ENCODE measurements at places on chromosomes 5 and 9. TPM values are rescaled to one million over a fixed set of nuclear protein-coding genes. Genes with fewer than 3 reads are reported as not detected.

The PDE8B gene
- total RNA-seq = 0.12 TPM

The PRRT1B gene
- not detected for total RNA-seq

The ZBED3 gene
- 2.3 TPM for total RNA-seq

The CCDC183 gene
- total RNA-seq = not detected

The MEGF10 gene
- total RNA-seq = 5.5 TPM

The SOHLH1 gene
- total RNA-seq = not detected

The DMRT3 gene
- total RNA-seq = 0.44 TPM

The NAIP gene
- 2.6 TPM for total RNA-seq

The CDC25C gene
- total RNA-seq = not detected

The PCDHGA10 gene
- total RNA-seq = 3.5 TPM

The SLC36A2 gene
- total RNA-seq = 13.1 TPM

The P4HA2 gene
- 13.8 TPM for total RNA-seq

The MELK gene
- not detected for total RNA-seq

The IFNA21 gene
- total RNA-seq = not detected

The RIC1 gene
- 28.6 TPM for total RNA-seq

The CKS2 gene
- total RNA-seq = 3.6 TPM

The KCNN2 gene
- 0.59 TPM for total RNA-seq

The CCDC107 gene
- 39.4 TPM for total RNA-seq

The FSD1L gene
- total RNA-seq = 17.0 TPM

The CDC14B gene
- 2.1 TPM for total RNA-seq

The PCDHA8 gene
- not detected for total RNA-seq

The FOXD4L6 gene
- total RNA-seq = not detected

The TLX3 gene
- not detected for total RNA-seq

The ZNF454 gene
- total RNA-seq = 0.32 TPM

The SNCAIP gene
- total RNA-seq = 0.27 TPM

The TBC1D13 gene
- total RNA-seq = 17.5 TPM

The GFPT2 gene
- total RNA-seq = 4.4 TPM

The CCDC152 gene
- 0.34 TPM for total RNA-seq

The ADGRD2 gene
- not detected for total RNA-seq

The PCDHGB3 gene
- 1.1 TPM for total RNA-seq

The SPACA9 gene
- total RNA-seq = 3.6 TPM

The ECSCR gene
- total RNA-seq = 16.2 TPM

The CDC20B gene
- not detected for total RNA-seq

The ETF1 gene
- total RNA-seq = 146 TPM

The MRPL22 gene
- 37.5 TPM for total RNA-seq

The CFAP77 gene
- not detected for total RNA-seq

The GLDC gene
- 1.3 TPM for total RNA-seq

The GRM6 gene
- not detected for total RNA-seq

The CTNND2 gene
- total RNA-seq = 0.14 TPM

The TMEM252 gene
- not detected for total RNA-seq

The PTGDS gene
- 71.2 TPM for total RNA-seq

All from psoas muscle (tissue), 8 donors.